ENCODE measurements at places on chromosomes 2 and 18.

DNA sequence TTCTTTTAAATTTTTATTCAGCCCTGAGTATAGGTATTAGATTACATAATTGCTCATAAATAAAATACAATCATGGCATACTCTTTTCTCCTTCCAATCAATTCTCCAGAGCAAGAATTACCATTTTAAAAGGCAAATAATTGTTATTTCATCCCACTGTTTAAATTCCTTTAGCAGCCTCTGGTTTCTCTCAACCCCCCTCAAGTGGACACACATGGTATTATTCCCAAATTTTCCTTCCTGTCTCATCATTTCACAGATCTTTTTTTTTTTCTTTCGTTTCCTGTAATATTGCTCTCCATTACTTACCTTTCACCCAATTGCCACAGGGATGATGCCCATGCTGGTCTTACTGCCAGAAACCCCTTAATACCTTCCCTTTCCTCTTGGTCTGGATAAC, 385.2 kb downstream of the RIT2 start:
- DNase-seq: no peak

GRCh38 chr2:5683471-5683870, 8.7 kb upstream of the SOX11 start:
- DNase-seq: no peak

DNA sequence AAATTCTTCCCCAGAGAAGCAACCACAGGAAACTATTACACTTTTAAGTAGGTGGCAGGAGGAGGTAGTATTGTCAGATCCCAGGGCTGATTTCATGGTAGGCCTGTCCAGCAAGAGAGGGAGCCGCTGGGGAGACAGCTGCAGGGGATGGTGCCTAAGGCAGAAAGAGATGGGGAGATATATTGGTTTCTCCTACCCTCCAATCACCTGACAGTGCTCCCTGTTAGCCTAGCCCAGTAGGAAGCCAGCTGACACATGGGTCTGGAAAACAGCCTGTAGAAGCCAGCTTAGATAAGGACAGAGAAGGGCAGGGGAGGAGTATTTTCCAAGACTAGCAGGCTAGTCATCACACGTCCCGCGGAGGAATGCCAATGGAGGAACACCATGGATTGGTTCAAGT, 8.2 kb upstream of the SPOPL start:
- DNase-seq: no peak

DNA sequence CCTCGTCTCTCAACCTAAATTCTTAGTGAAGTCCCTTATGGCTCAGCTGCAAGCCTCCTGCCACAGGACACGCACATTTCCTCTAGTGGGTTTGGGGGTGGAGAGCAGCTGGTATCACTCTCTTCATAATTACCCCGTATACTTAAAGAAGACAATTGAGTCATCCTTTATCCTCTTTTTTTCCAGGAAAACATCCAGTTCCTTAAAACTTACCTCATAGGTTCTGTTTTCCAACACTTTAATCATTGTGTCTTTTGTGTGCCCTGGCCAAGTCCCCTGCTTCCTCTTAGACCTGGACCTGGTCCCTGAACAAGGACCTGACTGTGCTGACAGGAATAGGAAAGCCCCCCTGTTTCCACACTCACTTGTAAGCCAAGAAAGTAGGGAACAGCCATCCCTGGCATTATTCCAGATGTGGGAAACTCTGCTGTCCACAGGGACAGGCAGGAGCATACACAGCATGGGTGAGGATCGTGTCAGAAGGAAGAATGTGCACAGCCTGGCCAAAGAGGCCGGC, 42.3 kb upstream of the MYO1B start:
- no peak for DNase-seq

- no peak for DNase-seq
These were observed 323.4 kb upstream of the EPHA4 start for GRCh38 chr2:221895366-221896121.

DNA sequence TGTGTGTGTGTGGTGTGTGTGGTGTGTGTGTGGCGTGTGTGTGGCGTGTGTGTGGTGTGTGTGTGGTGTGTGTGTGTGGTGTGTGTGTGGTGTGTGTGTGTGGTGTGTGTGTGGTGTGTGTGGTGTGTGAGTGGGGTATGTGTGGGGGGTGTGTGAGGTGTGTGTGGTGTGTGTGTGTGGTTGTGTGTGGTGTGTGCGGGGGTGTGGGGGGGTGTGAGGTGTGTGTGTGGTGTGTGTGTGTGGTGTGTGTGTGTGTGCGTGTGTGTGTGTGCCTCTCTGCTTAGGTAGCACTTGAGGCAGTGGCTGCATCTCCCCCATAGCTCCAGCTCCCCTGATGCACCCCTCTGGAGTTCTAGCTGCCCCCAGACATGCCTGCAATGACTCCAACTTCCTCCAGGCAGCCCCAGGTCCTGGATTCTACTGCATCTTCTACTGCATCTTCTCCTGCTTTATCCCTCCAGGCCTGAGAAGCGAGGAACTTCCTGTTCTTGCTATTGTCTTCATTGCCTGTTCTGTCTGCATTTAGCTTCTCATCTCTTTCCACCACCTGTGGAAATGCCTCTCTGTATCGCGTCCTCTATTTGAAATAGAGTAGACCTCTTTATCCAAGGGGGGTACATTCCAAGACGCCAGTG, 22.2 kb upstream of the MLPH start:
- DNase-seq: no peak

DNA sequence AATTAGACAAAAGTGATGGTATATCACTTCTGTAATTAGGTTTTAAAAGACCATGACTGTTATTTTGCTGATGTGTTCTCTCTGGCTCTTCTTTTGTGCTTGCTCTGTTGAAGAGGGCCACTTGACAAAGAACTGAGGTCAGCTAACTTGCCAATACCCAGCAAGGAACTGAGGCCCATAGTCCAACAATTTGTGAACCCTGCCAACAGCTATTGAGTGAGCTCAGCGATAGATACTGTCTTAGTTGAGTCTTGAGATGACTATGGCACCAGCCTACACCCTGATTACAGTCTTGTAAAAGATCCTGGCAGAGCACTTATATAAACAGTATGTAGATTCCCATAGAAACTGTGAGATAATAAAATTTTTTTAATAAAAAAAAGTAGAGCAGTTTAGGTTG, 103.0 kb downstream of the BMPR2 start:
- no peak for DNase-seq

GRCh38 chr2:121796239-121796638, 40.8 kb downstream of the TSN start:
- no peak for DNase-seq

- DNase-seq: no peak
These were observed 223.1 kb upstream of the PARD3B start for GRCh38 chr2:204321910-204322751.

GRCh38 chr2:182655750-182656149, 60.3 kb upstream of the DNAJC10 start:
- DNase-seq: no peak

DNA sequence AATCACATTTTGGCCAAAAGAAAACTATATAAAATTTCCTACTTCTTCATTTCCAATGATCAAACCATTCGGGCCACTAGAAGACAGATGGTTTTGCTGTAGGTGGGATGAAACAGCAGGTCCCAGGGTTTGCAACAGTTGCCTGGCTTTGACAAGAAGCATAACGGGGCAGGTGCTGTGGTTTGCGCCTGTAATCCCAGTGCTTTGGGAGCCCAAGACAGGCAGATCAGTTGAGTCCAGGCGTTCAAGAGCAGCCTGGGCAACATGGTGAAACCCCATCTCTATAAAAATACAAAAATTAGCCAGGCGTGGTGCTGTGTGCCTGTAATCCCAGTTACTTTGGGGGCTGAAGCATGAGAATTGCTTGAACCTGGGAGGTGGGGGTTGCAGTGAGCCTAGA, 81.4 kb upstream of the XPO1 start:
- DNase-seq: no peak

GRCh38 chr2:215540658-215541057, 104.8 kb upstream of the FN1 start:
- DNase-seq: no peak

- no peak for DNase-seq
These were observed 123.7 kb upstream of the KLF7 start for GRCh38 chr2:207289295-207290018.

- no peak for DNase-seq
These were observed 503.7 kb downstream of the ADCYAP1 start for GRCh38 chr18:1408376-1408775.
